ENCODE measurements at places on chromosomes 3 and 15.

DNA sequence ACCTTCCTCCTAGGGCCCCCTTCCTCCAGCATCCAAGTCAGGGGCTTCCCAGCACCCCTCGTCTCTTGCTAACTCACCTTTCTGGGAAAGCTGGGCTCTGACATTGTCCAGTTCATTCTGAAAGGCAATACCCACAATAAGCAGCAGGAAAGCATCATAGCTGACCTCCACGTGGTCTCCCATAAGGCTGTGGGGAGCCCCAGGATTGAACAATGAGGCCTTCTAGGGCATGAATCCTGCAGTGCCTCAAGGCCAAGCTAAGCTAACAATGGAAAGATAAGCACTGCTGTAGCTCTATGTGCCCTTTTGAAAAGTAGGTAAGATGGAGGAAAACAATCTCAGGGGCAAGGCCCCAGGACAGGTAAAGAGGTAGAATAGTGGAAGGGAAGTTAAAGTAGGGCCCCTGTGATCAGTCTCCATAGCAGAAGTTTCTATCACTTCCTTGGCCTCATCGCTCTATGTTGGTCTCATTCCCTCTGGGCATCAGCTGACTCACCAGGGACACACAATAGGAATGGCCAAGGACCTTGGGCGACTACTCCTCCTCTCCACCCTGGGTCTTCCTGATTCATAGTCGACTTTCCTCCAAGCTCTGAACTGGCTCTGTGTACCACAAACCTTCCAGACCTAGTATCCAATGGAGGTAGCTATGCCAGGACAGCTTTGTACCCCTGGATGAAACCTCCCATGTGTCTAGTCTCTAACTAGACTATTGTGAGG lies 11.7 kb downstream of the TRAIP start:
- DNase-seq, result no peak

DNA sequence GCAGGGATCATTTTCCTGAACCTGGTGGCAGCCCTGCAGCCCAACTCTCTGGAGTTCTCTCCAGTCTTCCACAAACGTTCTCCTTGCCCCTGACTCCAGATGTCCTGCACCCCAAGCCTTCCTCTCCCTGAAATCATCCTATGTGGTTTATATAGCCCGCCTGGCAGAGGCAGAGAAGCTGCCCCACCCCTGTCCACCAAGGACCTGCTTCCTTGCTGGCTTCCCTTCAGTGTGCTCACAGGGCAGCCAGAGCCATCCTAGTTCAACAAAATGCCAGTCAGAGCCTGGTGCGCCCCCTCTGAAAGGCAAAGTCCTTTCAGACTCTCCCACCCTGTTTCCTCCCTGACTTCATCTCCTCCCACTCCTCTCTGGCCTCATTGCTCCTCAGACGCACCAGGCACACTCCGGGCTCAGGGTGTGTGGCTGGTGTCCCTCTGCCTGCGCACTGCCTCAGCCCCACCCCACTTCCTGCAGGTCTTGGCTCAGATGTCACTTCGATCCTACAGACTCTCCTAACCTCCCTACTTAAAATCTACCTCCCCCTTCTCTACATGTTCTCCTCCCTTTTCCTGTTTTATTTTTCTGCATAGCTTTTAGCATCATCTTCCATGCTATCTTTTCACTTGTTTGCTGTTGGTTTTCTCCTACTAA lies 5.9 kb downstream of the KBTBD13 start:
- DNase-seq, result no peak

DNA sequence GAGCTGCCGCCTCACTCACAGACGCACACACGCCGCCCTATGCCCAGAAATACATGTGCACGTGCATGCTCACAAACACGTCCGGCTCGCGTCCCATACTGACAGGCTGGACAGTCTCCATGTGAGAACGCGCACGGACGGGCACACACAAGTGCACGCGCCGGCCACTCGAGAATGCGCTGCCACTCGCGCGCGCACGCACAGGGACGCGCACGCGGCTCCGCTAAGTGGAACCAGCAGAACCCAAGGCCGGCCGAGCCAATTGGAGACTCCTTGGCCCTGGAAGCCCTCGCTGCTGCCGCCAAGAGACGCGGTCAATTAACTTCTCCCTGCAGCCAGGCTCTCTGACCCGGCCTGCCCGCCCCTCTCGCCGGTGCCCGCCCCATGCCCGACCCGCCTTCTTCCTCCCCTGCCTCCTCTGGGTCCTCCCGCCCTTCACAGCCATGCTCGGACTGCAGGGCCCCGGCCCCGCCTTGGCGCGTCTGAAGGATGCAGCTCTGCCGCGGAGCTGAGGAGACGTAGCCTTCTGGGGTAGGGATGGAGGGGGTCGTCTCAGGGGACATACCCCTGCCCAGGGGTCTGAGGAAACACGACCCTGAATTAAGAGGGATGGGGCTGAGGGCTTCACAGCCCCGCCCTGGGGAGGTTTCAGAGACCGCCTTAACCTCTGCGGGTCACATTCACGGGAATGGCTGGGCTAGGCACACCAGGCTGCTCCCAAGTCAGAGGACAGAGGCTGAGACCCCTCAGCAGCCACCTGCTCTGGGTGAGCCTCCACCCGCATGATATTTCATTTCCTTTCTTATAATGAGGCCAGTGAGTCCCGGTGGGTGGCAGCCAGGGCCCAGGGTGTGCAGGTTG lies 15.0 kb downstream of the PTH1R start:
- DNase-seq, result no peak

- no peak for DNase-seq
Measured at GRCh38 chr15:57389991-57390390, 13.7 kb downstream of the CGNL1 start.

DNA sequence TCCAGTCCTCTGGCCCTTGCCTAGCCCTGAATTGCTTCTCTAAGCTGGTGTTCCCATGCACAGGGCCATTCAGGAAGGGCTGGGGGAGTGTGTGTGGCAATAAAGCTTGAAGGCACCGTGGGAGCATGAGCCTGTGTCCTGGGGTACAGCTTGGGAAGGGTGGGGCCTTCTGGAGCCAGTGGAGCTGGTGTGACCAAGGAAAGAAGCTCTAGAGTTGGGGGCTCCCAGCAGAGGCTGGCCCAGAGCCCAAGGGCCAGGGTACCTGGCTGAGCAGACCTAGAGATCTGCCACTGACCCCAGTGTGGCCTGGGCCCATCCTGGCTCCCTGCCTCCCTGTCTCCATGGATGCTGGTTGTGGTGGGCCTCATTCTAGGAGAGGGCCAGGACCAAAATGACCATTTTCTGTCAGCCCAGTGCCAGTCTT lies 8.1 kb downstream of the ABTB1 start:
- no peak for DNase-seq

GRCh38 chr3:190008432-190008831 lies 112.3 kb downstream of the P3H2 start:
- no peak for DNase-seq

Measured in OCI-LY7 (cell line).